ENCODE measurements at places on chromosomes 6 and 20.

- no peak for DNase-seq
These were observed 168.0 kb downstream of the CDK19 start for GRCh38 chr6:110646951-110647910.

GRCh38 chr20:35497780-35498189 is 31.7 kb downstream of the C20orf173 start:
- DNase-seq, result no peak

GRCh38 chr6:155223646-155224451 is 40.0 kb upstream of the CLDN20 start:
- DNase-seq, result peak; percentile 78

GRCh38 chr20:24699321-24700165 is 230.1 kb downstream of the SYNDIG1 start:
- DNase-seq, result no peak

DNA sequence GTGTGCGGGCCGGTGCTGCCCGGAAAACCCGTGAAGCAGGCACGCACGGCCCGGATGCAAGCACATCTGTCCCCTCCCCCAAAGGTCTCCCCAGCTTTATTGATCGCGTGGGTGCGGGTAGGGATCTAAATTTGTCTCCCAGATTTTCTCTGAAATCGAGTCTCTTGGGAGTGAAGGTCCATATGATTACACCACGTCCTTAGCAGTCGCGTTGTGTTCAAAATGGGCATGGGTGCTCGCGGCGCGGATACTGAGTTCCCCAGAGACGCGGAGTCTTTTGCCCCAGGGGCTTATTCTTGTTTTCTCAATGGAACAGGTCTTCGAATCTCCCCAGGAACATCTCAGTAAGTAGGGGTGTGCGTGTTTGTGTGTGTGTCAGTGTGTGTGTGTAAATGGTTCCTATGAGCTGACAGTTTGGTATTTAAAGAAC is 2.8 kb upstream of the ZNF292 start:
- no peak for DNase-seq

GRCh38 chr20:37624963-37625362 is 68.9 kb upstream of the CTNNBL1 start:
- no peak for DNase-seq

DNA sequence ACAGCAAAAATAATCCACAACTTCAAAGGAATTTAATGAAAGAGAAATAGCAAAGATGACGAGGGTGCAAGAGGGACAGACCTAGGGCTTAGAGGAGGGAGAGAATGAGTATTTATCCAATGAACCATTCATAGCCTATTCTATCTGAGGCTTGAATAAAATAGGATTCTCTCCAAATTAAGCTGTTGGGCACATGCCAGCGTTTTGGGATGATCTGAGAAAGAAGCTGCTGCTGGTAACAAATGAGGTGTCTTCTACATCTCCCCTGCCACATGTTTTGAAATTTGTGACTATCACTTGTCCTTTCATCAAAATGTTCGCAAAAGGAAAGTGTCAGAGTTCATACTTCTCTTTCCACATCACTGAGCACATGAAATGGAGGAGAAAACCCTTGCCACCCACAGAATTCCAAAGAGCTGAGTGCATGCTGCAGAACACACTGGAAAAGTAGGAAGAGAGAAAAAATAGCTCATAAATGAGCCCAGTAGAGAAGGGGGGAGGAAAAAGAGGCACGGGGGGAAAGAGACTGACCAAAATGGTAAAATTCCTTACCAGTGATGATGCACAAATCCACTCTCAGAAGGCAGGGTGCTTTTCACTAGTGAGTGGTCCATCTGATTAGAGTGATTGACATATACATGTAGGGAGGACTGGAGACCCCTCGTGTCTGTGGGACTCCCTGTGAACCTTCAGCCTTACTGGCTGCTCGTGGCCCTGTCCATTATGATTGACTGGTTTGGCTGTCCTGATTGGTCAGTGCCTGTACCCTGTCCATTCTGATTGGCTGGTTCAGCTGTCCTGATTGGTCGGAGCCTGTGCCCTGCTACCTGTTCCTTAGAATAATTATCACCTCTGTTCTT is 180.5 kb downstream of the OGFRL1 start:
- peak; percentile 96 for DNase-seq

DNA sequence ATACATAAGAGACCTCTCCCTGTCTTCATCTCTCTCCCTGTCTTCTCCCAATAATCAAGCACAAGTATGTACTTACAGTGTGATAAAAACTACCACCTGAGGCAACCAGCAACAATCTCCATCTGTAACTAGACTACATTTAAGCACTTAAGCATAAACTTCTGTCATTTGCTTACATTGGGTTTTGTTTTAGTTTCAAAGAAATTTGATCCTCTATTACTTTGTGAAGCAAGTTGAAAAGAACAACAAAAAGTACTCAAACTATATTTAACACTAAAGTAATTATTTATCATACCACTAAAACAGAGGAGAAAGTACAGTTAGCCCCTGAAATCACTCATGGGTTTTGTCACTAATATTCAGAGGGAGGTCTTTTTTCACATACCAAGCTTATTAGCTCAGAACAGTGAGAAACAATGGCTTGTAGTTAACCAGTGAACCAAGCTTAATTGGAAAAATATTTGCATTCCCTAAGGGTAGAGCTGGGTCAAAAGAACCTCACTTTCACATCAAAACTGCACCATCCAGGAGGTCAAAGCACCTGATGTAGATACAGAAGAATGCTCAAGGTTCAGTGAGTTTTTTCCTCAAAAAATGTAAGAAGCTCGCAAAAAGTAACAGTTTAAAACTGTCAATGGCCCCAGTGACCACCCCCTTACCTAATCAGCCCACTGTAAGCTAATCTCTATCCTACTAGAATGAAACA is 34.1 kb downstream of the DCDC2 start:
- DNase-seq, result peak; percentile 71
